ENCODE measurements at places on chromosomes 7 and 10.

DNA sequence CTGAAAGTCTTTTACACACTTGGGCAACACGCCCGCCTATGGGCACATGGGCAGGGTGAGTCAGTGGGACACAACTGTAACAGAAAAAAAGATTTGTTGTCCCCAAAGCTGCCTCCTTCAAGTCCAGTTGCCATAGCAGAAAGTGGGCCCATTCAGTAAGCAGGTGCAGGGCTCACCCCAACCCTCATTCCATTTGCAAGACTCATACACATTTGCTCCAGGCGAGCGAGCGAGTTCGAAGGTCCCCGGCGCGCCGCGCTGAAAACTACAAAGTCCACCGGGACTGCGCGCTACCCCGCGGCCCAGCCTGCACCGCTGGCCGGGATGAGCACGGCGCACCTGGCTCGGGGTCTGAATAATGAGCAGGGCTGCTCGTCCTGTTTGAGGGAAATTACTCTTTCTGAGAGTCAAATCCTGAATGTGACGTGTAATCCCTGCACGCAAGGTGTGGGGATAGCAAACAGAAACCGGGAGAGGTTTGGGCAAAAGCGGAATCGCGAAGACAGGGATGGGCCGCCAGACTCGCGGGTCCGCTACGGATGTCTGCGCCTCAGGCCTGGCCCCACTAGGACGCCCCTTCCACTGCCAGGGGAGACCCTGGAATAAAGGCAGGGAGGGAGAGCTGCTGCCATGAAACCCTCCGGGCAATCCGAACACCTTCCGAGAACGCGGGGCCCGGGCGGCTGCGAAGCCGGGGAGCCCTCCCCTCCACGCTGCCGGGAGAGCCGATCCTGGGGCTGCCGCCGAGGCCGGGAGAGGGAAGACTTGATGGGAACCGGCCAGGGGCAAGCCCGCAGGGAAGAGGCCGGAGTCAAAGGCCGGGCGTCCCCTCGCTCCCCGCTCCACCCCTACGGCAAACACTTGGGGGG lies 982 bp downstream of the COBL start:
- DNase-seq: no peak

DNA sequence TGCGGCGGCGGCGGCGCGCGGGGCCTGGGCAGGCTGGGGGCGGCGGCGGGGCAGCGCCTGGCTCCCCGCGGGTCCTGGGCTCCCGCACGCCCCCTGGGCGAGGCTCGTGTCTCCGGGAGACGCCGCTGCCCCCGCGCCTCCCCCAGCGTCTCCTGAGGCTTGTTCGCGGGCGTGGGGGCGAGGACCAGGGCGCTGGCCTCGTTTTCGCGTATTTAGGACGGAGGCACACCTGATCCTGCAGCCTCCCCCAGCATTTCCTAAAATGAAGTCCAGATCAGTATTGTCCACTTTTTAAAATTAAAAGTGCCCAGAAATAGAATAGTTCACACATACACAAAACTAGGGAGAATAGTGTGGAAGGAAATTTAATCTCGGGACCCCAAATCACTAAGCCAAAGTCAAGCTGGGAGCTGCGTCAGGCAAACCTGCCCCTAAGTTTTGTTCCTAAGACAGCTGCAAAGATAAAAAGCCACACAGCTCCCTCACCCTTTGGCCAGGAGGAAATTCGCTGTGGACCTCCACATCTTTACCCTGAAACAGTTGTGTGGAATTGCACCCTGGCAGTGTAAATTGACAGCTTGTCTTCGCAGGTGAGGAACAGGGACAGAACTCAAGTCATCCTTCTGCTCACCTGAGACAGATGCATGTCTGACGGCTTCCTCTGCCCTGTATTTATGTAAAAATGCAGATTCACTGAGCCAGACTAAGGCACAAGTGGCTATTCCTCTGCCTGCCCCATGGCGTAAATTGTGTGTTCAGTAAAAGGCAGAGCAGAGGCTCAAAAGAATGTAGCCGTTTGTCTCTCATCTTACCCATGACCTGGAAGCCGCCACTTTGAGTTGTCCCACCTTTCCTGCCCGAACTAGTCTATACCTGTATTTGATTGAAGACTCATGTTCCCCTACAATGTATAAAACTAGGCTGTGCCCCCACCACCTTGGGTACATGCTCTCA lies 740 bp downstream of the GALNT11 start:
- DNase-seq: no peak

GRCh38 chr10:30192846-30193608 lies 133.6 kb upstream of the JCAD start:
- DNase-seq: no peak

- no peak for DNase-seq
These were observed 61.7 kb downstream of the VIM start for GRCh38 chr10:17289763-17290162.

- DNase-seq: no peak
These were observed 150.4 kb downstream of the DNAJB6 start for GRCh38 chr7:157487046-157487770.

- DNase-seq: no peak
These were observed 7.1 kb downstream of the POLD2 start for GRCh38 chr7:44116087-44116788.

DNA sequence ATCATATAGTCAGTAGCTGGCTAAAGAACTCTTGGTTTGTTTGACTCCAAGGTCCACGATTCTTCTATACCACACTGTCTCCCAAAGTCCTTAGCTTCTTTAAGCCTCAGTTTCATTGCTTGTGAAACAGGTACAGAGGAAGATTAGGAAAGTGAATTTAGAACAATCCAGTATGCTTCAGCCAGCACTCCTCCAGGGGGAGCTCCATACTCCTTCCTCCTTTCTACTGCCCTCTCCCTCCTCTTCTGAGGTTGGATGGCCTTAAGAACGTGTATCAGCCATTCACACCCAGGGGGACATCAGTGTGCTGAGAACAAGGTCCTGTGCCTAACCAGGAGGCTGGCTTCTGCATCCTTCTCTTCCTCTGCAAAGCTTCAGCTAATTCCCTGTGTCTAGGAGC lies 54.8 kb upstream of the CALD1 start:
- no peak for DNase-seq

- no peak for DNase-seq
These were observed 68.8 kb downstream of the OAT start for GRCh38 chr10:124349996-124350280.

GRCh38 chr10:131141645-131142516 lies 169.6 kb downstream of the TCERG1L start:
- DNase-seq: no peak

DNA sequence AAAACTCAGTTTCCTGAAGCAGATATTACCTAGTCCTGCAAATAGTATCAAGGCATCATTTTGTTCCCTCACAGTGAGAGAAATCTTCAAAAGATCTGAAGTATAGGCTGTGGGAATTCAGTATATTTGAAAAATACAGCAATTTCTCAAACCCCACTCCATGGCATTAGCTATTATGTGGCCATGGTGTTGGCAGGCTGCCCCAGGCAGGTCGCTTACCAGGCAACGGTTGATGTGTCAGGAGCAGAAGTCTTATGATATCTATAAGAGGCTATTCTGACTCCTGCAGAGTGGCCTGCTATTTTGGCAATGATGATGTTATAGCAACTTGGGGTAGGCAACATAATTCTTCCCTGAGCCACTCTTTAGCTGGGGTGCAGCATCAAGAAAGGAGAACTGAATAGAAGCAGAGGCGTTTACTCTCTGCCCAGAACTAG lies 187.9 kb downstream of the PLXDC2 start:
- no peak for DNase-seq

DNA sequence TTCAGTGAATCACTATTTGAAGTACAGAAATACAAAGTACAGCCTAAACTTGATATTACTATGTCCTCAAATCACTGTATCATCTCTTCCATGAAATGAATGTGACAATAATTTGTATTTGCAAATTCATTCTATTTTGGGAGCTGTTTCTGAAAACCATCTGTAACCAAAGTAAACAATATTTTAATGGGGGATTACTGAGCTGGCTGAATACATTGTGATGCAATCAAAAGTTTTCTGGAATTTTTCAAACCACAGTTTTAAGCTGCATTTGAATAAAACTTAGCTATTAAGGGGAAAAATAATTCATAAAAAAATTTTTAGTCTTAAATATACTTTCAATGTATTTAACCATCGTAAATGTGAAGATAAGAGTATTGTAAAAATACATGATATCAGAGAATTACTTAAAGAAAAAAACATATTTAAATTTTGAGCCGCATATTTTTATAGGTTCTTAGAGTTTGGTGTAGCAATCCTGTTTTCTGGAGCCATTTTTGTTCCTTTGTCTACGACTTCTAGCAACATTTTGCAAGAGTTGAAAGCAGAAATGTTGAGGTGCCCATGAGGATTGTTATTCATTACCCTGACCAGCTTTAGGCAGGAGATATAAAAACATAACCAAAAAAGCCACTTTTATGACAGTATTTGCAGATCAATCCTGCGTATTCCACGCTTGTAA lies 45.9 kb upstream of the AGMO start:
- DNase-seq: no peak

- no peak for DNase-seq
These were observed 32.1 kb upstream of the TNRC18 start for GRCh38 chr7:5455581-5456219.

DNA sequence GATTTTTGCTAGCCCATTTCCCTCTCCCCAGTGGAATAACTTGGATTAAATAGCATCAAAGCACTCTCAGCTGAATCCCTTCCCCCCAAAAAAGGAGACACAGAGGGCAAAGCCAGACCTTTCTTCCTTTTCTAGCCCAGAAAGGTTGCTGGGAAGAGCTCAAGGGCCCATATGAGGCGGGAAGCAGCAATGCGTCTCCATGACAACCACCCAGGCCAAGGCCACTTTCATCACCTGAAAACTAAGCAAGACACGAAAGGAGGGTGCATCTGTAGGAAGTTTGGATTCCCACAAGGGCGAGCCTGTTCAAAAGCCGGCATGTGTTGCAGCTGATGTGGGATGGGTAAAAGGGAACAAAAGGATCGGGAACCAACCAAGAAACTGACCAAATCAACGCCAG lies 229.1 kb downstream of the PLXNA4 start:
- DNase-seq: no peak

- DNase-seq: no peak
These were observed 189.4 kb downstream of the RPS24 start for GRCh38 chr10:78223088-78223487.

DNA sequence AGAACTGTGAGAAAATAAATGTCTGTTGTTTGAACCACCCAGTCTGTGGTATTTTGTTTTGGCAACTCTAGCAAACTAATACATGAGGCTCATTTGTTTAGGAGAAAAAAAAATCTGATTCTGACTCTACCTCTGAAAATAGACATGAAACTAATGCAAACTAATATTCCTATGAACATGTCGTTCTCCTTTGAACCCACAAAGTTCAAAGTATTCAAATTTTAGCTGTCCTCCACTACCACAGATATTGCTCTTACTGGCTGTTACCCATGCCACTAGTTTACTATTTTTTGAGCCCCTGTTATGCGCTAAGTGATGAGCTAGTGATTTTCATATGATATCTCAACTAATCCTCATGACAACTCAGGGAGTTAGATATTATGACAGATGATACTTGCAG lies 58.8 kb upstream of the ZNF804B start:
- DNase-seq: no peak

GRCh38 chr7:96199421-96199820 lies 122.5 kb downstream of the SLC25A13 start:
- no peak for DNase-seq

DNA sequence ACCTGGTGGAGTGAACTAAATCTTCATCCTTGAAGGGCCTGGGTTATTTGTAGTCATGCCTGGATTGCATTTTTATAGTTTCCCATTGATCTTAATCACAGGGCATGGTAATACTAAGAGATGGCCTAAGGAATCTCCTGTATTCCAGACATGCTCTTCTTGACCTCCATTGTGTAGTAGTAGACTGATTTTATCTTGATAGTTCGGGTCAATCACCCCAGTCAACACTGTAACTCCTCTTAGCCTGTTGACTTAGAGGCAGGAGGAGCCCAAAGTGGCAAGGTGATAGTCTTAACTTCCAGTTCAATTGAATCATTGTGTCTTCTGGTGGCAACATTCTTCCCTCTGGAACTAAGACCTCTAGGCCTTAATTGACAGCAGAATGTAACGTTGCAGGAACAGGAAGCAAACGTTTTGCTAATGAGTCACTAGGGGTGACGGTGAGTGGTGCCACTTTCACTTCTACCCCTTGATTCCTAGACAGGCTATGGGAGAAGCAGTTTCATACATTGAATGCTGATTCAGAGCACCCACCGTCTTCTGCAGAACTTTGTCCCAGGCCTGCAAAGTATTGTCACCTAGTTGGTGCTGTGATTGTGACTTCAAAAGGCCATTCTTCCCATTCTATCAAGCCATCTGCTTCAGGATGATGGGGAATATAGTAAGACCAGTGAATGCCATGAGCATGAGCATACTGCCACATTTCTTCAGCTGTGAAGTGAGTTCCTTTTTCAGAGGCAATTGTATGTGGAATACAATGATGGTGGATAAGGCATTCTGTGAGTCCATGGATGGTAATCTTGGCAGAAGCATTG lies 24.0 kb upstream of the PAPSS2 start:
- DNase-seq: no peak

GRCh38 chr10:105674448-105674847 lies 1033.4 kb downstream of the SORCS3 start:
- no peak for DNase-seq

- DNase-seq: no peak
These were observed 165.3 kb downstream of the PLXNA4 start for GRCh38 chr7:132410861-132411541.

DNA sequence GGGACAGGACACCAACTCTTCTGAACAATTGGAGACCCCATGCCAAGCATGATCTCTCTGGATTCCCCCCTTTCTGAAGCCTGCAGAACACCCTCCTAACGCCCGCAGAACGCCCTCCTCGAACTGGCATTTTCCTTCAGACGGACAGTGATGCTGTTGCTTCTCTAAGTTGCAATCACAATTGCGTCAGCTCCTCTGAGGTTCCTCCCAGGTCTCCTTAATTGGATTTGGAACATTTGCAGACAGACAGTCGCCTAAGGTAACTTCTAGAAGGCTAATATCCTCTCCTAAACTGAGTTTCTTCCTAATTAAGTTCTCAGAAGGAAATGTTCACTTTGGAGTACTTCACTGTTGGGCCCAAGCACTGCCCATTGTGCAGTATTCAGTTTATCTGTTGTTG lies 20.5 kb upstream of the SERPINE1 start:
- DNase-seq: no peak

- DNase-seq: no peak
These were observed 28.3 kb downstream of the GBX1 start for GRCh38 chr7:151139071-151139790.

GRCh38 chr7:112771166-112771565 lies 19.0 kb downstream of the TMEM168 start:
- DNase-seq: no peak

GRCh38 chr7:47153576-47153975 lies 428.3 kb downstream of the TNS3 start:
- no peak for DNase-seq

GRCh38 chr10:25531457-25532061 lies 356.8 kb downstream of the GPR158 start:
- no peak for DNase-seq

- no peak for DNase-seq
These were observed 27.8 kb downstream of the DCLRE1C start for GRCh38 chr10:14926061-14926470.
